ENCODE measurements at places on chromosomes 13 and 19.

DNA sequence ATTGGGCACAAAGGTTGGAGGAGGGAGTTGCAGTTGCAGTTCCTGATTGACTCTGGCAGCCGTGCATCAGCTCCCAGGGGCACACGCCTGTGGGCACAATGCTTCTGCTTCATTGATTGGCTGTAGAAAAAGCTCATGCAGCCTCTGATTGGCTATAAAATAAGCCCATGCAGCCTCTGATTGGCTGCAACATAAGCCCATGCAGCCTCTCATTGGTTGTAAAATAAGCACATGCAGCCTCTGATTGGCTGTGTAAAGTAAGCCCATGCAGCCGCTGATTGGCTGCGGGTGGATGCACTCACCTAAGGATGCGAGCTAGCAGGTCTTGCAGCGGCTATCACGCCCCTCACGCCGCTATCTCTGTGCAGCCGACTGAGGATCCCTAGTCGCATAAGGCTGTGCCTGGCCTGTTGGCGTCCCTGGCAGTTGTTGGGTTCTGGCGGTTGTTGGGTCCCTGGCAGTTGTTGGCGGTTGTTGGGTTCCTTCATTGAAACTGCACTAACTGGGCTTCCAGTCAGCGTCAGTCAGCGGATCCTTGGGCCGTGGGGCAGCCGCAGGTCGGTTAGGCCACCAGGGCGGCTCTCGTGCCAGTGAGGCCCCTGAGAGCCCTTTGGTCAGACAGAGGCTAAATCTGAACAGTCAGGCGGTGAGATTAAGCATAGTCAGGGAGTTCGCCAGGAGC, at the start of gene SIGLECL1:
SIGLECL1 (plus strand) TSS at position 295 of the 682 bp plus-strand sequence. CDS start 12,993 bp downstream, outside the sequence.
- DNase-seq = no peak

- no peak for DNase-seq
These were observed 430.0 kb downstream of the DIAPH3 start for GRCh38 chr13:59733744-59734143.

GRCh38 chr19:30446850-30447552, 74.8 kb downstream of the ZNF536 start:
- no peak for DNase-seq

DNA sequence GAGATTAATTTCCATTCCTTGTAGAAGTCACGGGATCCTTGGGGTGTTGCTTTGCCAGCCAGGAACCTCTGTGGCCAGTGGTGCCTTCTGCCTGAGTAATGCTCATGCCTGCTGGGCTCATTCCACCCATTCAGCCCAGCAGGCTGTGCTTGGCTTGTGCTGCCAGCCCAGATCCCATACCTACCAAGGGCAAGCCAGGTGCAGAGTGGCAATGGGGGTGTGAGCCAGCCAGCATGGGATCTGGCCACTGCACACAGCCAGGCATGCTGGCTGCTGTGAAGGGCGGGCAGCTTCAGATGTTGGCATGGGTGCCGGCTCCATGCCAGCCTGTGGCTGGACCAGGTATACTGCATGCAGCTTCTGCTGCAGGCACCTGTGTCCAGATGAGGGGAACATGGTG, 42.5 kb downstream of the WDFY2 start:
- DNase-seq = no peak

GRCh38 chr13:102402290-102402689, 442 bp upstream of the FGF14 start:
- peak; percentile 11 for DNase-seq

DNA sequence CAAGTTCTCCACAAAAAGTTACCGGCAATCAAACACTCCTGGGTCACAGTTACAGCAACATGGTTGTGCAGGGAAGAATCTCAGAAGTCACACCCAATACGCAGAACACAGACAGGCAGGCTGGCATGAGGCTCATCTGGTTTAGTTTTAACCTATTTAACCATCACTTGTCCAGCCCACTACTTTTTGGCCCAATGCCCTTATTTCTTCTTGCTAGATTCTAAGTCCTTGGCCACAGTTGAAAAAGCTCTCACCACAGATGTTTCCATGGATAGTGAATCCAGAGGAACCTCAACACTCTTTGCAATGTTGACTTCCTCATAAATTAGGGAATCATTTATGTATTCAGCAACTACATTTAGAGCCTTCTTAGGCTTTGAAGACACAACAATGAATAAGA, 50.7 kb upstream of the FNDC3A start:
- DNase-seq = no peak

- DNase-seq = no peak
These were observed 1.6 kb downstream of the LSM7 start for GRCh38 chr19:2326699-2327360.

GRCh38 chr13:67389171-67389570, 159.0 kb upstream of the PCDH9 start:
- DNase-seq = no peak

DNA sequence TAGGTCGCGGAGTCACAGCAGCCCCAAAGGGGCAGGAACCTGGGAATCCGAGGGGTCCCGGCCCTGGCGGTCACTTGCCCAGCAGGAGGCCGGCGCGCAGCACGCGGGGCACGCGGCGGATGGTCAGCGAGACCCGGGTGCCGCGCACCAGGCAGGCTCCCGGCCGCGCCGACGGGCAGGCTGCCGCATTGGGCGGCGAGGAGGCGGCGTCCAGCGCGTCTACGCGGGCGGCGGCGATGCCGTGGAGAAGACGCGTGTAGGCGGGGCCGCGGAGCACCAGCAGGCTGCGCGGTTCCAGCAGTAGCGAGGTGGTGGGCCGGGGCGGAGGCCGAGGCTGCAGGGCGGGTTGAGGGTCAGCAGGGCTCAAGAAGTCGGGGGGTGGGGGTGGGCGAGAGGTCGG, 607 bp upstream of the SYNE4 start:
- no peak for DNase-seq

DNA sequence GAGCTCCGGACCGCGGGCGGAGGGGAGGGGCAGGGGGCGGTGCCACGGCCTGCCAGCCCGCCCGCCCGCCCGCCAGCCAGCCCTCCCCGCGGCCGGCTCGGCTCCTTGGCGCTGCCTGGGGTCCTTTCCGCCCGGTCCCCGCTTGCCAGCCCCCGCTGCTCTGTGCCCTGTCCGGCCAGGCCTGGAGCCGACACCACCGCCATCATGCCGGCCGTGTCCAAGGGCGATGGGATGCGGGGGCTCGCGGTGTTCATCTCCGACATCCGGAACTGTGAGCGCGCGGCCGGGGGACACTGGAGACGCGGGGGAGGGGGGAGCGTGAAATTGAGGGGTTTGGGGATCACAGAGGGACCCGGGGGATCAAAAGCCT, at the start of gene AP2A1:
AP2A1 (plus strand) TSS at position 72 of the 370 bp plus-strand sequence; CDS start at position 205, 133 bp downstream.
- DNase-seq = no peak

- DNase-seq = peak; percentile 76
These were observed 4.8 kb downstream of the IER2 start for GRCh38 chr19:13154911-13155471.

- DNase-seq = no peak
These were observed 85.6 kb downstream of the RBM26 start for GRCh38 chr13:79320433-79320832.

DNA sequence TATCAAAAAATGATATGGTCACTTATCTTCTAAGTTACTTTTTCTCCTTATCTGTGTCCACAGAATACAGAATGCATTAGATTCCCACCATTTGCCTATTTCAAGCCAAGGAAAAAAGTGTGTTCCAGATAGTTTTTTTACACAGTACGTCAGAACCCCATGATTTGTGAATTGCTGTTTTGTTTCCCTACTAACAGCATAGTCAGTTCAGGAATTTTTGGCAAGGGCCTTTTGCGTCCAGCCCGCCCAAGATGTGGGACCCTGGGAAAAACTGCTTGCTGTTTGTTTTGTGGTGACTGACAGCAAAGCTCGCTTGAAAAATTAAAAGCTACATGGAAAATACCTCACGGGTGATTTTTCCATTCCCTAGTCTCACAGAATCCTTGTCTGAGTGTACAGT, 20.4 kb upstream of the FAM216B start:
- no peak for DNase-seq

DNA sequence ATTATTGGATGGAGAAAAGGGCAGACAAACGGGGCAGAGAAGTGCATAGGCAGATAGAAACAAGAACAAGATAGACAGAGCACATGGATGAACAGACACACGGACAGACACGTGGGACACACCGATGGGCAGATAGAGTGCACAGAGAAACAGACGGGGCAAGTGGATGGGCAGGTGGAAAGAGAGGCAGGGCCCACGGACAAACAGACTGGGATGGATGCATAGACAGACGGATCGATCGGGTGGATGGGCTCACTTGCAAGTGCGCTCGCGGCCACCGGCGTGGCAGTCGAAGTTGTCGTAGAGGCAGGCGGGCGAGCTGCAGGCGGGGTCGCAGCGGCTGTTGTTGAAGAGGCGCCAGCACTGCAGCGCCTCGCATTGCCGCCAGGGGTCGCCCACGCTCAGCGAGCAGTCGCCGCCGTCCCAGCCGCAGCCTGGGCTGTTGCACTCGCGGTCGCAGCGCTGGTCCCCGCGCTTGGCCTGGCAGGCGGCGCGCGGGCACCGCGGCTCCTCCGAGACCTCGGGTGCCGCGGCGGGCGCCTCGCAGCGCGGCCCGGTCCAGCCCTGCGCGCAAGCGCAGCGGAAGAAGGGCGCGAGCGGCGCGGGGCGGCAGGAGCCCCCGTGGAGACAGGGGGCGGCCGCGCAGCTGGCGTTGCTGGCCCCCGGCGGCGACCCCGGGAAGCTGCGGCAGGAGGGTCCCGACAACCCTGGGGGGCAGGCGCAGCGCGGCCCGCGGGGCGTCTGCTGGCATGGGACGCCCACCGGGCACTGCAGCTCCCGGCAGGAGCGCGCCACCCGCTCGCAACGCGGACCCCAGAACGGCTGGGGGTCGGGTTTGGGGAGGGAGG, 23.3 kb downstream of the NOTCH3 start:
- DNase-seq = peak; percentile 82

GRCh38 chr19:50516456-50516855, 2.7 kb upstream of the ASPDH start:
- DNase-seq = no peak

DNA sequence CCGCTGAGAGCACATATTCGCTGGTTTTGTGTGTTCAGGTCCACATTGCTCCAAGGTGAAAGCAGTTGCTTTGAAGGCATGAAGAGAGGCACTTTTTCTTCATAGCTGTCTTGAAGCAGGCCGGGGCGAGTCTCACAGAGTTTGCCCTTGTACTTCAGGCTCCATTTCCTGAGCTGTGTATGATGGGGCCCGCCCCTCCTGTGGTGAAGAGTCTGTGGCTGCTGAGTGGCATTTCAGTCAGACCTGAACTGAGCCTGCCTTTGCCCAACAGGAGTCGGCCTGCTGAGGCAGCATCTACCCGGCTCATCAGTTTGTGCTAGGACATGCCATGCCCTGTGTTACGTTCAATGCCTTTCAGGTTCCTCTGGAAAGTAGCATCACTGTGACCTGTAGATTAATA, 44.4 kb upstream of the C1QTNF9 start:
- DNase-seq = peak; percentile 62

GRCh38 chr13:24288870-24289269, 20.5 kb upstream of the C1QTNF9 start:
- no peak for DNase-seq

GRCh38 chr19:44891016-44891882, at the start of gene TOMM40:
TOMM40 (plus strand) TSS chr19:44891254; CDS start chr19:44891416, 162 bp downstream.
- DNase-seq = peak; percentile 99

GRCh38 chr13:76454991-76455390, 431.2 kb downstream of the KCTD12 start:
- no peak for DNase-seq

DNA sequence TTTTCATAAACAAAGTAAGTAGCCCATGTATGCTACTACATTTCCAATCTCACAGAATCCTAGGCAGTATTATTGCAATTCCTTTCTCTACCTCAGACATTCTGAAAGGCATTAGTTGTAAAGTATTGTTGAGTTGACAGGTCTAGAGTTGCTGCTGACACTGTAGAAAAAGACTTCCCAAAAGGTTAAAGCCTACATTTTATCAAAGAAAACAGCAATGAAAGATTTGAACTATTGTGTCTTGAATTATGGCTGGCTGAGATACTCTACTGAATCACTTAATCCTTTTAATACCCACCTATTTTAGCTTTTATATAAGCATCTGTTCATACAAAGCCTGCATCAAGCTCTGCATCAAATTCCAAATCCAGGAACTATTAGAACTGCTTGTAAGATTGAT, 1082.0 kb downstream of the OLFM4 start:
- DNase-seq = no peak

DNA sequence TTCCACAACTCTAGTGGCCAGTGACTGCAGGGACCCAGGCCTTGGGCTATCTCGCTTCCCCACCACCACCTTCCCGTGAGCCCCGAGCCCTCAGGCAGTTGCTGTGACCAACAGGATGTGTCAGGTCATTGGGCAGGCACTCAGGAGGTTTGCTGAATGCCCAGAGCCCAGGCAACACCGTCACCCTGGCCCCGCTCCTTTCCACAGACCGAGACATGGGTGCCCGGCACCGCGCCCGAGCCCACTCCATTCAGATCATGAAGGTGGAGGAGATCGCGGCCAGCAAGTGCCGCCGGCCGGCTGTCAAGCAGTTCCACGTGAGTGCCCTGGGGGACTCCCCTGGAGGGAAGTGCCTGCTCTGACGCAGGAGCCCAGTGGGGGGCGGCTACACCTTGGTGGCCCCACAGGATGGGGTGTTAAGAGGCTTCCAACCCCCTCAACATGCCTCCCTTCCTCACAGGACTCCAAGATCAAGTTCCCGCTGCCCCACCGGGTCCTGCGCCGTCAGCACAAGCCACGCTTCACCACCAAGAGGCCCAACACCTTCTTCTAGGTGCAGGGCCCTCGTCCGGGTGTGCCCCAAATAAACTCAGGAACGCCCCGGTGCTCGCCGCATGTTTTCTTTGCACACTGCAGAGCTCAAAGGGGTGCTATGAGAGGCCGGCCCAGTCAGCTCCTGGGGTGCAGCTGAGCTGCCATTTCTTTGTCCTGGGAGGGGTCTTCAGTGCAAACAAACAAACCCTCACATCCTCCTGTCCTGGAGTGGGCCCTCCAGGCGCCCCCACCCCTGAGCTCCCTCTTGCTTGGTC, 3.2 kb downstream of the RPL18A start:
- no peak for DNase-seq

GRCh38 chr13:49791711-49792549, 552 bp downstream of the KPNA3 start:
- peak; percentile 29 for DNase-seq

DNA sequence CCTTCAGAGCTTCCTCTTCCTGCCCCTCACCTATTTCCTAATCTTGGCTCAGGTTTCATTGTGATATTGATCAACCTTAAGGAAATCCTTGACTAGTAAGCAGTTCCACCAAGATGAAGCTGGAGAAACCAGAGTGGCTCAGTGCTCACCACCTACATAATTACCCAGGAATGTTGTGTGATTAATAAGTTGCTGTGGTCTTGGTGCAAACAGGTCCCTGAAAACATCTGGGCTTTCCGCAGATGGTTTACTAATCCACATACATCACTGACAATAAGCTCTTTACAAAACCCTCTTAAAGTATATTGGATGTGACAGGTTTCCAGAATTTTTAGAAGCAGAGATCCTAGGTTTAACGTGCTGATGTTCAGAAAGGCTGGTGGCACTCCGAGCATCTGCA, 8.6 kb upstream of the SERP2 start:
- no peak for DNase-seq

GRCh38 chr13:92806215-92806614, 420.4 kb upstream of the GPC6 start:
- no peak for DNase-seq

GRCh38 chr19:1266129-1266915, 2.8 kb upstream of the CIRBP start:
- peak; percentile 78 for DNase-seq

GRCh38 chr13:110467516-110468110, 93.9 kb downstream of the RAB20 start:
- no peak for DNase-seq

- no peak for DNase-seq
These were observed 2.2 kb downstream of the TNNT1 start for GRCh38 chr19:55146705-55147273.

All from activated CD4-positive, alpha-beta T cell treated with anti-CD3 and anti-CD28 coated beads for 24 hours (primary cell).